ENCODE measurements at places on chromosomes 5 and 9. TPM values are rescaled to one million over a fixed set of nuclear protein-coding genes. Genes with fewer than 3 reads are reported as not detected.
A peak's percentile ranks its signal among the peaks of the same experiment; 100 is the strongest.

Gene GDF9
- 14.2 TPM for polyA plus RNA-seq

- no peak for DNase-seq
These were observed 5.5 kb downstream of the IL31RA start for GRCh38 chr5:55856516-55857246.

DNA sequence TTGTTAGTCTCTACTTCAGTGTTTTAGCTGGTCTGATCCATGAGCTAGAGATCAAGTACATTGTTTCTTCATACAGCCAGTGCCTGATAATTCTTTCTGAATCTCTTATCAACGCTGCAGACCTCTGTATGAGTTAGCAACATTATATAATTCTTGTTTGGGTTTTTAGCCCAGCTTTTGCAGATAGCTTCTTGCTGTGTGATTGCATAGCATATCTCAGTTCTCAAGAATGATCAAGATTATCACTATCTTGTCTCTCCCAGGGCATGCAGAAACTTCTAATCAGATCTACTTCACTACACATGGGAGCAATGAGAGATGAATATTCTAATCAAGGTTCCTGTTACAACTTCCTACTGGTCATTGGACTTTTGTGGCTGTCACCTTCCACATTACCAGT lies 158.3 kb downstream of the FAM174A start:
- no peak for DNase-seq

DNA sequence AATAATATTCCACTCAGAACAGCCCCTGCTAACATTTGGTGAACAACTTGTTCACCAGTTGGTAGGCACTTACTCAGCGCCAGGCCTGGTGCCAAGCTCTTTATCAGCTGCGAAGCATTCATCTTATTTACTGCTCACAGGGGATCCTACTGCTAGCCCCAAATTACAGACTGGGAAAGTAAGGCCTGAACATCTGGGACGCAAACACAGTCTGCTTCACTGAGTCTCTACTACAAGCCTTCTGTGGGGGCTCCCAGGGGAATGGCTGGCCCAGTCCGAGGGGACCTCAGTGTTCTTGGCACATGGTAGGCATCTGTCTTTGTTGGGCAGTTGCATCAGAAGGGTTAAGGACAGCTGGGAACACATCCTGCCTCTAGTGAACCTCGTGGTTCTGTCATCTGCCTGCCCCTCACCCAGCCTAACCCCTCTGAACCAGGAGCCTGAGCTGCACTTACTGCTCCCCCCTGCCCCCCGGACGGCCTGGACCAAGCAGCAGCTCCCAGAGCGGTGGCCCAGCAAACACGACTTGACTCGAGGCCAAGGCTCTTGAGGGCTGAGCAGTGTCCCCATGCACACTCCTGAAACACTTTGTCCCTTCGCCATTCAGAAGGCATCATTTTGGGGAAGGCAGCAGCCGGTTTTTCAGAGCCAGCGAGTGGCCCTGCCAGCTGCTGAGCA lies at the start of gene PHYHD1:
Gene PHYHD1, plus strand, starts transcription at position 602 of the 678 bp plus-strand sequence. CDS start 1,342 bp downstream, outside the sequence.
- peak; percentile 53 for DNase-seq

Gene IL4
- not detected for polyA plus RNA-seq

- DNase-seq = no peak
These were observed 1.8 kb upstream of the HMCN2 start for GRCh38 chr9:130263601-130264413.

DNA sequence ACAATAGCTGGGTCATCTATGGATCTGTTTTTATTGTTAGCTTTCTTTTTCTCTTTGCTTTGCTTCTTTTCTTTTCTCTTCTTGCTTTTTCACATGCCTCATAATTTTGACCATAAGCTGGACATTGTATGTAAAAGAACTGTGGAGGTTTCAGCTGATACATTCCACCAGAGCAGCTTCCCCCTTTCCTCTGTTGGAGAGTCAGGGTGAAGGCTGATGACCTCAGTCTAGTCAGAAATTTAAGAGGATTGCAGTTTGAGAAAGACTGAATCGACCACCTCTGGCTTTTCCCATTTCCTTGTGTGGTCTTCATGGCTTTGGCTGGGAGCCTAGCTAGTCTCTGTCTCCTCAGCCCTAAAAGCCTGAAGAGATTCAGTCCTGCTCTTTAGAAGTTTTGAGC lies 42.0 kb downstream of the KCNIP1 start:
- DNase-seq = no peak

GRCh38 chr9:11755951-11756350 lies 937.2 kb upstream of the TYRP1 start:
- DNase-seq = no peak

DNA sequence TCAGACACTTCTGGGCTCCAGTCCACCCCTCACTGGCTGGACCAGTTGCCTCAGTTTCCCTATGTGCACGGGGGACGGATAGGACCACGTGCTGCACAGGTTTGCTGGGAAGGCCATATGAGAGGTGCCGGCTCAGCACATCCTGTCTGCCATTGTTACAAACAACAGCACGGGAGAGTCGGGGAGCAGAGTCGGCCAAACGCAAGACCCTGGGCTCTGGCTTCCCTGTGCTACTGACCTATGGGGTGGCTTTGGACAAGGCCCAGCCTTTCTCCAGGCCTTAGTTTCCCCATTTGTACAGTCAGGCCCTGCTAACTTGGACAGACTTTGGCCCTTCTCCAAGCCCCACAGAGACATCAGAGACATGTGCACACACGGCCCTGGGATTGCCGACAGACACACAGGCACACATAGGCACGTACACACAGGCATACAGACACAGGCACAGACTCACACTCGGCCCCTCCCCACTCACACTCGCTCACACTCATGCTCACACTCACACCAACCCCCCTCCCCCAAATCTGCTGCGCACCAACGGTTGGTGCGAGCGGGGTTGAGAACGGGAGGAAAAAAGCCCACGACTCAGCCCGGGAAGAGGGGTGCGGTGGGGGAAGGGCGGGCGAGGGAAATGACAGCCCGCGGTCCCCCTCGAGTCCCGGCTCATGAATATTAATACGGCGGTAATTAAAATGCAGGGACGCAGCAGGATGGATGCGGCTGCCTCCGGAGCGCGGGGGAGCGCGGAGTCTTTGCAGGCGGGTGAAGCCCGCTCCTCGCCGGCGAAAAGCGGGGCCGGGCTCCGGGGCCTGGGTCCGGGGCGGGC lies 133.0 kb downstream of the C9orf50 start:
- peak; percentile 70 for DNase-seq

- no peak for DNase-seq
These were observed 307.7 kb upstream of the ZNF608 start for GRCh38 chr5:125054146-125054545.

GRCh38 chr5:56817263-56818014 lies 2.1 kb downstream of the MAP3K1 start:
- DNase-seq = no peak

DNA sequence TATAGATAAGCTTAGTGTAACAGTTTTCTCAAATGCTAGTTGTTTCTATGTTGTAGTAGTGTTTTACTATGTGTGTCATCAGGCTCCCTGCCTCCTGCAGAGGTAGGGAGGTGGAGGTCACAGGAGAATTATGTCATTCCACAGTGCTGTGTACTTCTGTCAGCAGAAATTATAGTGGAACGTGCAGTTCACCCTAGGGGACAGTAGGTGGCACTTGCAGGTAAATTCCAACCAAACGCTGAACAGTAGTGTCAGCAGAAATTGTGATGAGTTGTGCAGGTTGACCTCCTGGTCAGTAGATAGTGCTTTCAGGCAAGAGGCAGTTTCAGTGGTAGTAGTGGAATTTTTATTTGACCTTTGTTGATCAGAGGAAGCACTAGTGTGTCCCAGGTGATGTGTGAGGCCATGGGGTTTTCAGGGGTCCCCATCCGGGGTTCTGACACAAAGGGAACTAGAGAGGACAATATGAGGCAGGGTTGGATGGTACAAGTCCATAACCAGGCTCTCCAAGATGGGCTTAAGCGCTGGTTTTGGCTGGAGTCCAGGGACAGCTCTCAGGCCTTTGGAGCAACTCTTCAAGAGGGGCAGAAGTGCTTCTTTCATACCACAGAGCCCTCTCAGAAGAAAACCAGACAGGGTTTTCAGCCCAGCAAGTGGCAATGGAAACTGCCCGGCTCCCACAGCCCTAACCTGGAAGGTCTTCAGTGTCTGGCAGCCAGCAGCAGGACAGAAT lies 402.9 kb downstream of the CYLC2 start:
- peak; percentile 73 for DNase-seq

Gene FCN1
- polyA plus RNA-seq = 8.0 TPM

GRCh38 chr5:52956014-52956413 lies 33.1 kb upstream of the ITGA2 start:
- peak; percentile 21 for DNase-seq

GRCh38 chr5:147874910-147875367 lies 3.6 kb upstream of the SCGB3A2 start:
- no peak for DNase-seq

Gene TTC39B
- 8.9 TPM for polyA plus RNA-seq

Gene TRIP13
- polyA plus RNA-seq = 71.6 TPM

DNA sequence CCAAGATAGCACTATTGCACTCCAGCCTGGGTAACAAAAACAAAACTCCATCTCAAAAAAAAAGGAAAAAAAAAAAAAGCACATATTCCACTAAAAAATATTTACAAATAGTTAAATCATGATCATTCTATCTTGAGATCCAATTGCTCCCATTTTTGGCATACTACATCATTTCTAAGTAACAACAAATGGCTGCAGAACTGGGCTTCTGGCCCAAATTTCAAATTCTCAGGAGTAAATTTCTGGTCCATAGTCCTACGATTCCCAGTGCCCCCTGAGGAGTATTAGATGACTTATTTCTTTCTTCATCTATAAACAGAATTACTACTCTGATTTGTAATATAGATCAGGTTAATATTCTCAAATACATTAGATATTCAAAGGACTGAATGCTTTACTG lies 62.1 kb downstream of the CEMIP2 start:
- no peak for DNase-seq

GRCh38 chr5:74122979-74123590 lies 497.1 kb downstream of the ARHGEF28 start:
- no peak for DNase-seq

DNA sequence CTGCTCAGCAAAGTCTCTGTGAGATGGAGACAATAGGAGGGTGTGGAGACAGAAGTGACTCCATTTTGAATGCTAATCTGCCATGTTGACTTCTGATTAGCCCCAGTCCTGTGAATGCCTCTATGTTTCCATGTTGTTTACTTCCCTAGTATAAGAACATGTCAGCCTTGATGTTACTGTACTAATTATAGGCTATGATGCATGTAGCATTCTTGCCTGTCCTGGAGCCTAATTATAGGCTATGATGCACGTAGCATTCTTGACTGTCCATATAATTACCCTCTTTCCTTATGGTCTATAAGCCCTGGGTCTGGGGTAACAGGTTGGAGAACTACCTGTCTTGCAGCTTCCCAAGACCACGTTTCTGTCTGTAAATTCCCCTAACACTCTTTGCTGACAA lies 353.3 kb upstream of the CLINT1 start:
- no peak for DNase-seq

Gene SH3GLB2
- polyA plus RNA-seq = 62.3 TPM

DNA sequence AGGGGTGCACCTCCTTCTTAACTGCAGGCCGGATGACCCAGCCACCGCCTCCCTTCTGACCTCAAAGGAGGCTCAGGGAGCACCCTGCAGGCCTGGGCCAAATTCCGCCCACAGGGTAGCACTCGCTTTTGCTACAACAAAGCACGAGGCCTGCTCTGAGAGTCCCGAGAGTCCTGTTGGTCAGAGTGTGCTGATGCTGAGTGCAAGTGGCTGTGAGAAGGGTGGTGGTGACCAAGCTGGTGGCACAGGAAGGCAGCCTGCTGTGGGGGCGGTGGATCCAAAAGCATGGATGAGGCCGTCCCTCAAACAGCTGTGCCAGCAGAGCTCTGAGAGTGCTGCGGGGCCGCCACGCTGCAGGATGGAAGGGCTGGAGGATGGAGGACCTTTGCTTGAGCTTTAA lies 101.8 kb downstream of the AK8 start:
- DNase-seq = peak; percentile 48

DNA sequence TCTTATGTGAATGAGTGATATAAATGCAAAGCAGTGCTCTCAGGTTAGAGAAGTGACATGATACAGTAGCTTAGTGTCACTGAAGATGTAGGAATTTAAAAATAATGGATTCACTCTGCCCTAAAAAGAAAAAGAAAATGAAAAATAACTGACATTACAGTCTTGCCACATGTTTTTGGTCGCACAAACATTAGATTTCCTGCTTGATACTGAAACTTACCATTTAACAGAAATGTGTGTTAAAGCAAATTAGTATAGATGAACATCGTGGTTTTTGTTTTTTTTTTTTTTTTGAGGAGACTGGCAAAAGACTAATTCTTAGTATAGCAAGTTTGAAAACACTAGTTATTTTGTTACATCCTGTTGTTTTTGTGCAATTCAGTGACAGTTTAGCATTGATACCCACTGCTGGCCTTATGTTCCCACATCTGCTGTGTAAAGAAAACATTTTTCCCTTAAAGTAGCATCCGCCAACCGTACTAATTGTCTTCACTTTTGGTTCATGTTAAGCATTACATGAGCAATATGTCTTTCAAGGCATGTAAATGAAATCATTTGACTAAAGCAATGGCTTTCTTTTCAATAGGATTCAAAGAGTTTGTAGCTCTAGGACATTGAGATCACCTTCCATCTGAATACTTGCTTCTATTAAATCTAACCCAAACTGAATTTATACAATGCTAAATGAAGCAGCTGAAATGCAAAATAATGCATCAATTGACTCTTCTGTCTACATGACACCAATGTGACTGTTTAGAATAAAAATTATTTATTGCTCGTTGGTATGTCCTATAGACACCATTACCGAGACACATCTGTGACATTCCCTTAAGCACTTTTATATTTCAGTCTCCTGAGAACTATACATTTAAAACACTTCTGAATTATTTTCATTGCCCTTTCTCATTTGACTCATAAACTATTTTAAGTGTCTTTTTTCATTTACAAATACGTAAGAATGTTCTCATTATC lies 859.1 kb downstream of the MAT2B start:
- DNase-seq = no peak

- no peak for DNase-seq
These were observed 202.6 kb upstream of the MAP3K1 start for GRCh38 chr5:56612759-56613158.

GRCh38 chr5:32343058-32343672 lies 30.4 kb upstream of the MTMR12 start:
- no peak for DNase-seq

- DNase-seq = no peak
These were observed 309.1 kb upstream of the GRIN3A start for GRCh38 chr9:102047549-102047948.

DNA sequence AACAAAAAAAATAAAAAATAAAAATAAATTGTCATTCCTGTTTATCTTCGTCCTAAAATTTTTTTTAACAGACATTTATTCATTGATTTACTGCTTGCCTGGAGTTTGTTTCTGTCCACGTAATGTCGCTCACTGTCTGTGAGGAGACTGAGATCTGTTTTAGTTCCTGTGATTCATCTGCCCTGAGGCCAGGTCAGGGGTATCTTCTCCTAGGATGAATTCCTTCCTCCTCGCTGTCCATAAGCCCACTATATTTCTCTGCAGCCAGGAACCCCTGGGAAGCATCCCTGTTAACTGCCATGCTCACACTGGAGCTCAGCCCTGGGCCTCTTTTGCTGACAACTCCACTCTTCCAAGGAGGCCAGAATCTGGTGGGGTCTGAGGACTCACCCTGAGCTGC lies 682.0 kb downstream of the MTRR start:
- DNase-seq = no peak

Gene FCHSD1
- 12.9 TPM for polyA plus RNA-seq
